ENCODE measurements at places on chromosomes 13 and 19.

DNA sequence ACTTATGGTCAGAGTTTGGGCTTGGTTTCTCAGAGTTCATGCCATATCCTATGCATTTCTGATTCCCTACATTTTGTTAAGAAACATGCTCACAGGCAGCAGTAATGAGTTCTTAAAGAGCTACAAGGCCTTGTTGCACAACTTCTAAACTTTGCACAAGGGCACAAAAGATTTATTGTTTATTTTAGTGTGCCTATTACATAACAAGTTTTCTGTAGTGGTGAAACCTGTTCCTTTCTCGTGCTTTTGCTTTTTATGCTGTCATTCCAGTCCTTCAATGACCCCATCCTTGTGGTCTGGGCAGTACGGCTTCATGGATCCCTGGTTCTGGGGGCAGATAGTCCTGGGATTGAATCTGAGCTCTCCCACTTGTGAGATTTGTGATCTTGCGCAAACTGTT, 17.8 kb downstream of the ZNF507 start:
- peak; percentile 78 for DNase-seq

- no peak for DNase-seq
Observed at GRCh38 chr13:28707629-28708427, 10.9 kb downstream of the SLC46A3 start.

GRCh38 chr13:32267836-32268439, 47.2 kb downstream of the ZAR1L start:
- DNase-seq = peak; percentile 41

- peak; percentile 74 for DNase-seq
Observed at GRCh38 chr19:44657211-44657921, 13.7 kb downstream of the PVR start.

GRCh38 chr13:22141716-22142115, 470.8 kb downstream of the FGF9 start:
- no peak for DNase-seq
